Stimulated activated CD4-positive, alpha-beta T cell treated with anti-CD3 and anti-CD28 coated beads, Interleukin-15, amount 100 ng/mL, for 1 hour (primary cell): ENCODE measurements at places on chromosomes 5 and 9.

- DNase-seq: no peak
Observed at GRCh38 chr9:71209890-71210289, 88.5 kb upstream of the TRPM3 start.

GRCh38 chr5:95759634-95760033 lies 28.5 kb downstream of the RHOBTB3 start:
- DNase-seq: no peak

GRCh38 chr5:159518371-159518770 lies 188.1 kb upstream of the IL12B start:
- no peak for DNase-seq

DNA sequence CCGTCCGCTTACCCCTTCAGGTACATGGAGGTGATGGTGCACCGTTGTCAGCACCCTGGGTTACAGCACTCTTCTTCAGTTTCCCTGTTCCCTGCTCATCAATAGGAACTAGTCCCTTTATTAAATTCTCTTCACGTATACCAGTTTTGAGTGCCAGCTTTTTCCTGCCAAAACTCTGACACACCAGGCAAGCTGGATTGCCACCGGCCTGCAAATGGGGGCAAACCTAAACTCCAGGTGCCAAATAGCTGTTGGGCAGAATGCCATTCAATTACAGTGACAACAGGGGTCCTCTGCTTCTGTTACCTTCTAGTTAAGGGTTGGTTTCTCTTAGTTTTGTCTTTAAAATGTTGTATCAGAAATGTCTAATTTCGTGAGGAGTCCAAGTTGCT lies 400.4 kb downstream of the OSTF1 start:
- DNase-seq: no peak

DNA sequence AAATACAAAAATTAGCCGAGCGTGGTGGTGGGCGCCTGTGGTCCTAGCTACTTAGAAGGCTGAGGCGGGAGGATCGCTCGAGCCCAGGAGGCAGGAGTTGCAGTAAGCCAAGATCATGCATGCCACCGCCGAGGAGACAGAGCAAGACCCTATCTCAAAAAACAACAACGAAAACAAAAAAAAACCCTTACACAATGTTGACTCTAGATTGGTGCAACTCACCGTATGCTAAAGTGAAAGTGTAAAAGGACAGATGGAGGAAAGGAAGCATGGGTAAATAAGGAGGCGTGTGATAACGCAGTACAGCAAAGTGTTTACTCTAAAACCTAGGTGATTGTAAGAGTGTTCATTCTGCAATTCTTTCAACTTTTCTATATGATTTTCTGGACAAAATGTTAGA lies 15.9 kb upstream of the RUFY1 start:
- no peak for DNase-seq

DNA sequence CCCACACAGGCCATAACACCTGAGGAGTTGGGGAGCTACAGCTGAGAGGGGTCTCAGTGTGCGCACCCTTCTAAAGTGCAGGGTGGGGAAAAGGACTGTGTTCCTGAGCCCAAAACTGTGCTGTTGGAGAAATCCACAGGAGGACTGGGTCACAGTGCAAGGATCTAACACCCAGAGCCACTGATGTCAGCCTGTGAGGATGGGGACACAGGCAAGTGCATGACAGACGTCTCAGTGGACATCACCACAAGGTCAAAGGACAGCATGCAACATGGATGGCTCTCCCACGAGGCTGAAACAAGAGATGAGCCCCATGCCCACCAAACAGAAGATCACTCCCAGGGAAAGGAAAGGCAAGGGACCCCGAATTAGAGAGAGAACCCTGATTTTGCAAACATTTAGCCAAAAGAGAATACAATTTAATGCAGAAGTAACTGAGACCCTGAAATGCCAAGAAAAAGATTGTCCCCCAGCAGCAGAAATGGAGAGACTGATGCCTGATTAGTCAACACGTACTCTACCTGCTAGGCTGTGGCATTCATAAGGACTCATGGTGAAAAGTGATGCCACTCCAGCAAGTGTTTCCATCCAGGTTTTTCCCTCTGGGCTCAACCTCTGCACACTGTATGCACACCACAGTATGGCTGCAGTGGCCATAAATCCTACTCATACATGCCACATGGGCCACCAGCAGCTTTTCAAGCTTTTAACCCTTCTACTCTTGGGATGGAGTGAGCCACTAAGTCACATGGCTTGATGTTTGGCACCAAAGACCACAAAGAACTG lies 14.2 kb downstream of the KLF9 start:
- DNase-seq: no peak

DNA sequence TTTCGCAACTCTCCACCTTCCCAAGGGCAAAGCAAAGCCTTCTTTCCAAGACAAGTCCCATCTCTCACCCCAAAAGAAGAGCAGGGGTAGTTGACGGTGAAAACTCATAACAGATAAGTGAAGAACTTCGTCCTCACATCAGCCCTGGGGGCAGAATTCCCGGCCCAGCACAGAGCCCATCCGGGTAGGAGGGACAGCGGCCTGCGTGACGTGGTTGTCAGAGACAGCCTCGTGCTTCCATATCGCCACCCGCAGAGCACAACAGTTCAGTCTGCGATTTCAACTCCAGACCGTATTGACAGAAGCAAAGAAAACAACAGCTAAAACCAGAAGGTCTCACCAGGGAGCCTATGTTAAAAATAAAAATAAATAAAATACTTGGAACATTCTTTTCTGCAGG lies 273.2 kb downstream of the SYK start:
- no peak for DNase-seq

- DNase-seq: no peak
Observed at GRCh38 chr5:37695647-37696046, 144.2 kb downstream of the GDNF start.

GRCh38 chr9:27963836-27964235 lies 390.6 kb upstream of the C9orf72 start:
- no peak for DNase-seq

GRCh38 chr5:158796812-158797497 lies 302.8 kb downstream of the EBF1 start:
- DNase-seq: no peak

DNA sequence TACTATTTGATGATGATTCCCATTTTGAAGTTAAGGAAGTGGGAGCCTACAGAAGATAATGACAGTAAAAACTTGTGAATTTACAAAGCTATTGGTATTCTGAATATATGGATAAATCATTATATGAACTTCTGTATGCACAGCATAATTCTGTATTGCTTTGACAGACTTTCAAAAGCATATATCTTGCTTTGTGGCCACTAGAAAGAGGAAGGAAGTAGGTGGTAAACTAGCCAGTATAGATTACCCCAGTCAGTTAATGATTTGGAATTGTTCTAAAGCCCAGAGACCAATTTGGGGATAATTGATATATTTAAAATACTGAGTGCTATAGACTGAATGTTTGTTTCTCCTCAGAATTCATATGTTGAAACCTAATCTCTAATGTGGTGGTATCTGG lies 53.0 kb downstream of the NR2F1 start:
- DNase-seq: no peak

DNA sequence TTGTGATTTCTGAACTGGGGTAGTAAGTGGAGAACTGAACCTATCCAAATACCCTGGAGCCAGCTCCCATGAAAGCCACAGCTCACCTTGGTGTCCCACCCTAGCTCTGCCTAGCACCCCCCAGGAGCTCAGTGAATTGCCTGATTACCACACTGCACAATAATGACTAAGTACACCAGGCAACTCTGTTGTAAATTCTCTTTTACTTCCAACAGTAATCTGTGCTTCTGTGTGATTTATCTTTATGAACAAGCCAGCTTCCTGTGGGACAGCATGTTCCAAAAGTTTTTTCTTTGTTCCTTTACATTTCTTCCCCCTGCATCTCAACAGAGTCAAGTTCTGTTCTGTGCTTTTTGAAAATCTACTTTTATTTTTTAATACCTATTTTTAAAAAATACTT lies 22.1 kb upstream of the GRPEL2 start:
- no peak for DNase-seq

DNA sequence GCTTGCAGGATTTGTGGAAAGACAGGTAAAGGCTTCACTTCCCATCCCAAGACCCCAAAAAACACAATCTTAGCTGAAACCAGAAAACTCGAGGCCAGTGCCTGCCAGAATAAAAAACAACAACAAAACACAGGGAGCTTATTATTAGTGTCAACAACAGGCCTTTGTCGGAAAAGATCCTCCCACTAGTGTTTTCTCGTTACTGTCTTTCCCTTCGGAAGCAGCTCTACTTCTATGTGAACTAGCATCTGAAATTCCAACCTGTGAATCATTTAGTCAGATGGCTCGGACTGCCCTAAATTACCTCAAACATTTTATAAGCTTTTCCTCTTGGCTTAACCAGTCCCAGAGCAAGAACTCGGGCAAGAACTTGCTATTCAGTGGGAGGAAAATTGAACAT lies 122.2 kb upstream of the GNA14 start:
- DNase-seq: no peak

DNA sequence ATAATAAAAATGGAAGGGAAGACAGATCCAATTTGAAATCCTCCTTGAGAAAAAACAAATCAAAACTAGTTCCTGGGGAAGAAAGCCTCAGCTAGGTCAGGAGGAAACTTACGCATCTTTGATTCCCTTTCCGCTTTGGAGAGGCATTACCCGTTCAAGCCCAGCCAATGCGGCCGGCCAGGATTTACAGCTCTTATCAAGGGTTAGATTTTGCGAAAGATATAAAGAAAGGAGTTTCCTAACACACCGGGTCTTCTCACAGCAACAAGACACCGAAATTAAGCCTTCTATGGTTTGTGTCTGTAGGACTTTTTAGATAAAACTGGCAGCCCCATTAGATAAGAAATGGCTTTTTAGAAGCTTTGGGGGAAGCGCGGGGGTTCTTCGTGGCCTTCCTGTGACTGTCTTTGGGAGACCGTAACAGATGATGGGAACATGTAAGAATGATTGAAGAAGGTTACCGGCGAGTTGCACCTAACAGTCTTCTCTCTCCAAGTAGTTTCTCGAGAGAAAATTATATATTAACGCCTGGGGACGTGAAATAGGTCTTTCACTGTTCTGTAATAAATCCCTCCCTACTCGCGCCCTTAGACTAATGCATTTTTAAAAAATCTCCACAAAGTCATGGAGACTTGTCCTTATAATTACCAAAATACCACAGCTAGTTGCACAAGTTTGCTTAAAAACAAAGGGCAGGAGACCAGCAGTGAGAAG lies 1.3 kb upstream of the ISL1 start:
- DNase-seq: no peak

DNA sequence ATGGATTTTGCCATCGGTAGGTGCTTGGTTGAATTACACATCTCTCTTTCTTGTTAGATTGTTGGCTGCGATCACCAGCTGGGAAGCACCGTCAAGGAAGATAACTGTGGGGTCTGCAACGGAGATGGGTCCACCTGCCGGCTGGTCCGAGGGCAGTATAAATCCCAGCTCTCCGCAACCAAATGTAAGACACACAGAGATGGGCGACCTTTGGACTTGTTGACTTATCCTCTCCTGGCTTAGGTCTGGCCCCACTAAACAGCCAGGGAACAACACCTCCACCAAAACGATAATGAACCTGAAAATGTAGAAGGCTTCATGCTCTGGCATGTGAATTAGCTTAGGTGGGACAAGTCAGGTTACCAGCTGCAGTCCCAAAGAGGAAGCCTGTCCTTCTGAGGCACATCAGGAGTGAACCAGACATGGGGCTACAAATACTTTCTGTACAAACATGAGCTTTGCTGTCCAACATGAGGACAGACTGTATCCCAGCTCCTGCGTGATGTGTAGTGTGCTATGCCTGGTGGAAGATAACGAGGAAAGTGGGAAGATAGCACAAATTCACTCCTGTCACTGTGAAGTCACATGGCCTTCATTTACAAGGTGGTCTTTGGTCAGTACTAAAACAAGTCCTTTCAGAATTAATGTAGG lies 148.4 kb downstream of the ADAMTSL1 start:
- no peak for DNase-seq

DNA sequence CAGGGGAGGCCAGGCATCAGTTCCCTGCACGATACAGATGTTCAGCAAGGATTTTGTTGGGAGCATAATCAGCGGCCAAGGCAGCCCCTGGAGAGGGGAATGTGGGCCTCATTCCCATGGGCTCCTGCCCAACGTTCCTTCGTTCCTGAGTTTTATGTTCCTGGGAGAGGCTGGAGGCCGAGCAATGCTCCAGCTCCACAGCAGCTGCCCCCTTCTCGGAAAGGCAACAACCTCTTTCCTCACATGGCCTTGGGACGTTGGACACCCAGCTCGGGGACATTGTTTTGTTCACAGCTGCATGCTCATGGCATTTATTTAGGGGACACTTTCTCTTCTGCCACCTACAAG lies 63.8 kb upstream of the COL15A1 start:
- no peak for DNase-seq

DNA sequence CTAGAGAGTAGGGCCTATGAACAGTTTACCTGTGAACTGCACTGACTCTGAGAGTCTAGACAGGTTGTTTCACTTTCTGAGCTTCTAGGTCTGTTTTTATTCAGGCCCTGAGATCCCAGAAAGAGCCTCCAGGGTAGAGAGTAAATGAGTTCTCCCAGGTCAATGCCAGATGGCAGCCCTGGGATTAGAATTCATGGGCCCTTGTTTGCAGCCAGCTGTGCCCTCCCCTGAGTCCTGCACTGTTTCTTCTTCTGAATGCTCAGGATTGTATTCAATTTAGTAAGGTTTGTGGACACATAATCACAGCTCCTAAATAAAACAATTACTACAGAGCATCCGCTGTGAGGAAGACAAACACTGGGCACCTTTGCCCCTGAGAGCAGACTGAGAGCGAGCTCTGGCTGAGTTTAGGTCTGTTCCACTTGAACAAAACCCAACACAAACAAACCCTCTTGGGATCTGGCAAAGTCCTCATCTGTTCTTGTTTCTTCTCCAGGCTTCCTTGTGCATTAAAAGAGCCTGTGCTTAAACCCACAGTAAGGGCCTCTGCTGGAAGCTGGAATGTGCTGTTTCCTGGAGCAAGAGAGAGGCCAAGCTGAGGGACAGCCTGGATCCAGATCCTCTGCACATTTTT lies 29.9 kb downstream of the FAM219A start:
- no peak for DNase-seq

DNA sequence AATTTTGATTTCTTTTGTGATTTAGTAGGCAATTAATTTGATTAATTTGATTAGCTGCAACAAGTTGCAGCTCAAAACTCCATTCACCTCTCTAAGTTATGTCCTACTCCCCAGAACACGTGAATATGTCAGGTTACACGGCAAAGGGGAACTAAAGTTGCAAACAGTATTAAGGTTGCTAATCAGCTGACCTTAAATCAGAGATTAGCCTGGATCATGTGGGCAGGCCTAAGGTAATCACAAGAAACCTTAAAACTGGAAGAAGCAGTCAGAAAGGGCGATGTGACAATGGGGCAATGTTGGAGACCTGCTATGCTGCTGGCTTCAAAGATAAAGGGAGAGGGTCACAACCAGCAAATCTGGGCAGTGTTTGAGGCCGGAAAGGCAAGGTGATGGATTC lies 47.3 kb upstream of the ANXA1 start:
- no peak for DNase-seq

- DNase-seq: no peak
Observed at GRCh38 chr5:30832519-30832918, 361.0 kb upstream of the CDH6 start.

GRCh38 chr9:89878687-89879086 lies 273.9 kb downstream of the GADD45G start:
- DNase-seq: no peak

- DNase-seq: no peak
Observed at GRCh38 chr5:149007174-149007573, 55.7 kb downstream of the SH3TC2 start.

GRCh38 chr5:173734716-173735115 lies 118.3 kb upstream of the BOD1 start:
- no peak for DNase-seq

GRCh38 chr5:138961221-138961620 lies 86.1 kb upstream of the LRRTM2 start:
- DNase-seq: no peak

GRCh38 chr5:88085462-88085861 lies 183.2 kb downstream of the TMEM161B start:
- DNase-seq: no peak
